ENCODE measurements at places on chromosomes 12 and 14. TPM values are rescaled to one million over a fixed set of nuclear protein-coding genes. Genes with fewer than 3 reads are reported as not detected.

EFS gene
- 28.2 TPM for total RNA-seq

SLC17A8 gene
- 3.2 TPM for total RNA-seq

SELPLG gene
- 2.2 TPM for total RNA-seq

RAB3IP gene
- 23.0 TPM for total RNA-seq
